HAP-1 (cell line): ENCODE measurements at places on chromosomes 12 and 14.

- no peak for DNase-seq
Measured at GRCh38 chr14:62796431-62796830, 248.8 kb downstream of the KCNH5 start.

DNA sequence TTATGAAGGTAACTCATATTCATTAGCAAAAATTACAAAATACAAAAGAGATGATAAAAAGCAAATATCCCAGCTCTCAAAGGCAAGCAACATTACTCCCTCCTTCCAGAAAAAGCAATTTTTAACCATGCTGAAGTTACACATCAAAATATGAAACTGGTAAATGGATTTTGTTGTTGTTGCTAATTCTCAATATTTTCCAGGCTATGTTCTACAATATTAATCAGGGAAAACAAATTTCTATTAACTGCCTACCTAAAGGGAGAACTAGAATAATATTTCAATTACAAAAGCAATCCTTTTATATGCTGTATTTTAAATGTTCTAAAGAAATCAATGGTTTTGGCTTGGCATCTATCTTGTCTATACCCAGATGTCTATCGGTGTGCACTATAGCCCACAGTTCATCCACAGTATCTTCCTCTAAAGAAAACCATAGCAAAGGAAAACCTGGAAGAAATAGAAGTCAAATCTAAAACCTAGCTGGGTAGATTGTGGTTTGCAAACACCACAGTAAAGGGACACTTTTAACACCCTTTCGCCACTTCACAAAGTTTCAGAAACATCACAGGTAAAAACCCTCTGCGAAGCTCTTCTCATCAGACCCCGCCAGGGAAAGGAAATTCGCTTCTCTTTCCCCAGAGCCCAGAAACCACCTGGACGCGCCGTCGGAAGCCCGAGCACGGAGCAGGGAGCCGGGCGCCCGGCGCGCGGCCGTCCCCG, 32.0 kb downstream of the TC2N start:
- no peak for DNase-seq

GRCh38 chr12:43836475-43836989, 651 bp downstream of the TMEM117 start:
- DNase-seq, result peak; percentile 18

- no peak for DNase-seq
Measured at GRCh38 chr12:110037315-110037714, 11.0 kb downstream of the C12orf76 start.

DNA sequence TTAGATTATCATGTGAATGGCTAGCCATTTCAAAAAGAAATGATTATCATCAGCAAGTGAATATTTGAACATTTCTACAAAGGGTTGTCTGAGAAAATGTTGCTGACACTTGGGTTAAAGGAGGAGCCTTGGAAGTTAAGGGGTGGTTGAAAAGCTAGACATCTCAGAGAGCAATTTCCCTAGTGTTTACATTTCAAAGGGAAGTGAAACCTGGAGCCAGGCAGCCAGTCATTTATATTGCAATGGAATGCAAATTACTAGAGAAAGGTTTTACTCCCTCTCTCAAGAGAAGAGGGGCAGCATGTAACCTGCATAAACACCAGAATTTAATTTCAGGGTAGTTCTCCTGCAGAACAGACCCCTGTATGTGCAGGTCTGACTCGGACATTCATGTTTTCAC, 279.0 kb downstream of the SLC16A7 start:
- no peak for DNase-seq

- DNase-seq, result peak; percentile 36
Measured at GRCh38 chr14:34472706-34473279, 10.8 kb upstream of the SPTSSA start.

DNA sequence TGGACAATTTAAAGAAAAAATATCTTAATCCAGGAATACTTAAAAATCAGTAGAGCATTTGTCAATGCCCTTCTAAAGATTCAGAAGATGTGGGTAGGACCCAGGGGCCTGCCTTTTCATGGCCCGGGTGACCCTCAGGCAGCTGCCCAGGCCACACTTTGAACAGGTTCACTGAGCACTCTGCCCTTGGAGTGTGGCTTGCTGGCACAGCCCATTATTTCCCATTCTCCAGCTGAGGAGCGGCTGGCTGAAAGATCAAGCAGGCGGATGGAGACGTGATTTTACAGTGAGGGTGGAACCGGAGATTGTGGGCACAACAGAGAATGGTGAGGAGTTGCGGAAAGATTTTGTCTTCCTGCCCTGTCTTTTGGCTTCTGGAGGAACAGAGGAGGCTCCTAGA, 7.1 kb upstream of the PRPH start:
- DNase-seq, result no peak

- no peak for DNase-seq
Measured at GRCh38 chr12:18254081-18254480, 7.2 kb upstream of the PIK3C2G start.

GRCh38 chr14:95679998-95680735, 6.1 kb upstream of the TCL1B start:
- DNase-seq, result no peak

DNA sequence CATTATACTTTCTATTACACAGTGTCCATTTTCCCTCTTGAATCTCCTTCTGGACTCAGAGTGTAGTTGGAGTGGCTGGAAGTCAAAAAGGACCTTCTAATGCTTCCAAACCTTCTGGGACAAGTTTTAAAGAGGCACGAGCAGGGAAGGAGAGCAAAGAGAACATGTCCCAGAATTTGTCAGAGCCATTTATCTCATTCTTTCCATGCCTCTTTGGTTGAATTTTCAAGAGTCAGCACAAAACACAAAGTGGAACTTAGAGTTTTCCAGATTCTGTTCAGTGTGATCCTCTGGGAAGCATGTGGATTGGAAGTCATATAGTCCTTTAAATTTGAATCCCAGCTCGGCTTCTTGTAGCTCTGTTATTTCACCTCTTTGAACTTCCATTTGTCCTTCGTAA, 138.2 kb upstream of the PWP1 start:
- no peak for DNase-seq

- DNase-seq, result no peak
Measured at GRCh38 chr14:24172261-24172860, 481 bp downstream of the REC8 start.

DNA sequence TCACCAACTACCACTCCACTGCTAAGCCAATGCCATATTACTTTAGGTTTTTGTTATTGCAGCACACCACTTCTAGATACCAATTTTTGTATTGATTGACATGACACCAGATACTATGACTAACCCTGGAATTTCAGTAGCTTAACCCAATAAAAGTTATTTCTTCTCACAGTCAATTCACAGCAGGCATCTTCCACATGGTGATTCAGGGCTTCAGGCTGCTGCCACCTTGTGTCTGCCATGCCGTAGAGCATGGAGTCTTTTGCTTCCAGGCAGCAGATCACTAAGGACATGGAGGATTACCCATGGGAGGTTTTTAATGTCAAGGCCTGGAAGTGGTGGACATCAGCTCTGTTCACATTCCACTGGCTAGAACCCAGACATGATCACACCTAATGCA, 56.4 kb upstream of the LTA4H start:
- no peak for DNase-seq

GRCh38 chr12:49705479-49706134, 1.6 kb downstream of the FMNL3 start:
- DNase-seq, result peak; percentile 10

- DNase-seq, result no peak
Measured at GRCh38 chr12:6333566-6333965, 8.3 kb downstream of the TNFRSF1A start.

DNA sequence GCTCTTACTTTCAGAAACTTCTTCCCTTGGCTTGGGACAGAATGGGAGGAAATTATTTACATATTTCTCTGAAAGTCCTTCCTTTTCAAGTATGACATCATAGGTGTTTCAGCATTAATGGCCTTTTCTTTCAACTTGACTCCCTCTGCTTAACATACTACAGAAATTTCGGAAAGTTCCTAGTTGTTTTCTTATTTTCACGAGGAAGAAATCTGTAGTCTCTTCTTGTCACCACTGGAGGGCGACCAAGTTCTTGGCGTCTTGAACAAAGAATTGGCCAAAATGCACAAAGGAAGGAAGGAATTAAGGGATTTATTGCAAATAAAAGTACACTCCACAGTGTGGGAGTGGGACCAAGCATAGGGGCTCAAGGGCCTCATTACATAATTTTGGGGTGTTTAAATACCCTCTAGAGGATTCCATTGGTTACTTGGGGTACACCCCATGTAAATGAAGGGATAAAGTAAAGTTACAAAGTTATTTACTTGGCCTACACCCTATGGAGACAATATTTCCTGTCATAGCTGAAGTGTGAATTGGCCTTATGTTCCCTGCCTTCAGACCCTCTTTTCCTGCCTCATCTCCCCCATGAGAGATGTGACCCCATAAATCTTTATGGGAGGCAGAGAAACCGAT, 70.4 kb downstream of the RPL10L start:
- peak; percentile 43 for DNase-seq

DNA sequence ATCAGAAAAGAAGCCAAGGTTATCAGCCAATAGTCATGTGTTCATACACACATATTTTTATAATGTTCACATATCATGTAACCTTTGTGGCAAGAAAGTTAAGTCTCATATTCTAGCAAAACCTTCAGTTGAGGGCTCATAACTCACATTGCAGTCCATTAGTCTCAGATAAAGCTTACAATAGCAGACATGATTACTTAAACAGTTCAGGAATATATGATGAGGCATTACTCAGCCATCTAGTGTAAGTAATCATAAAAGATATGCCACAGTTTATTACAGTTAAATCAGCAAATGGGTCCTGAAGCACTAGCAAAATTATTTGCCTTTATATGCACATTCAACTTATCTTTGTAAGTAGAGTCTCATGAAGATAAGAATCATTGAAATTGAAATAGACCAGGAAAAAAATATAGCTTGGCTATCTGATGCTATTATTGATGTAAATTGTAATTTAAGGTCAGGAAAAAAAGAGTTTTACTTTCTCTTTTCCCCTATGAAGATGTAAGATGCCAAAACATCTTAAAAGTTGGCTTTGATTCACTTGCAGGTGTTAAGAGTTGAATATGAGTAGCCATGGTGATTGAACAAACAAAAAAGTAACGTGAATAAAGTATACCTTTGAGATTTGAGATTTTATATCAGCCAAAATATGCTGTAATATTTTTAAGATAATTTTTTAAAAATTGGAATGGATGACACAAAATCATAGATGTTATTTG, 537.0 kb downstream of the SLC6A15 start:
- DNase-seq, result no peak

DNA sequence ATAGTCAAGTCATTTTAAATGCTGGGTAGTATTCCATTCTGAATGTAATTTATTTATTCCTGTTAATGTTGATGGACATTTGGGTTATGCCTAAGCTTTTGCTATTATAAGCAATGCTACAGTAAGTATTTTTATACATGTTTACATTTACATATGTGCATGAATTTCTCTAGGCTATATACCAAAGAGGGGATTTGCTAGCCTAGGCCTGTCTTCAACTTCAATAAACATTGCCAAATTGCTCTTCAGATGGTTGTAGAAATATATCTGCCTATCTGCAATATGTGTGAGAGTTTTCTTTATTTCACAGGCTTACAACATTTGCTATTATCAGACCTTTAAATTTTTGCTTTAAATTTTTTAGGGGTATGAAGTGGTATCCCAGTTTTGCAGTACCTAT, 87.0 kb downstream of the MIPOL1 start:
- no peak for DNase-seq

GRCh38 chr14:56854325-56854724, 44.0 kb upstream of the OTX2 start:
- DNase-seq, result no peak

DNA sequence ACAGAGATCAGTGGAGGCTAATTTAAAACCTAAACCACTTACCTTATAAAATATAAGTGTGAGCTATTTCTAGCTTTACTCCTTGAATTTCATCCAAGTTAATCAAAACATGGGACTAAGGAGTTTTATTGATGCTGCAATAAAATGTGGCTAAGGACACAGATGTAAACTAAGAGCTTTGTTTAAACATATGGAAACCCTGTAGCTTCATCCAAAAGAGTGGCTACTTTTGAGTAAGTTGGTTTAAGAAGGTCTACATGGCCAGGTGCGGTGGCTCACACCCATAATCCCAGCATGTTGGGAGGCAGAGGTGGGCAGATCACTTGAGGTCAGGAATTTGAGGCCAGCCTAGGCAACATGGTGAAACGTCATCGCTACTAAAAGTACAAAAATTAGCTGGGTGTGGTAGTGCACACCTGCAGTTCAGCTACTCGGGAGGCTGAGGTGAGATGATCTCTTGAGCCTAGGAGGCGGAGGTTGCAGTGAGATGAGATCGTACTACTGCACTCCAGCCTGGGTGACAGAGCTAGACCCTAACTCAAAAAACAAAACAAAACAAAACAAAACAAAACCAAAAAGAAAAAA, 40.4 kb downstream of the TCHP start:
- no peak for DNase-seq

DNA sequence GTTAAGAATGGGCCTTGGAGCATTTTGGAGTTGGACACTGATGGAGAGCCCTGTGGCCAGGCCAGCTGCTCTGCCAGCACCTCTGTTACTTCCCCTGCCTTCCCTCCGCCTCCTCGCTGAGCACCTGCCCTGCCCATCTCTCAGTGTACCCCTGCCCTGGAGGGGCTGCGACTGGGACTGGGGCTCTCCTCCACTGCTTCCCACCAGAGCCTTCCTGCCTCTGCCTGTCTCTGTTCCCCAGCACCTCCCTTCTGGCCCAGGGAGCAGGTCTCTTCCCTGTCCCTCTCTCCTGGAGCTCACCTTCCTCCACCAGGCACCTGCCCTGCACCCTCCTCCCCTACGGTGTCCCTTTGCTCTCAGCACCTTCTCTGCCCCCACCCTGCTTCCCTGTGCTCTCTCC, 62.1 kb downstream of the WDR20 start:
- DNase-seq, result no peak

- no peak for DNase-seq
Measured at GRCh38 chr14:51360592-51360991, 120.5 kb downstream of the TMX1 start.

DNA sequence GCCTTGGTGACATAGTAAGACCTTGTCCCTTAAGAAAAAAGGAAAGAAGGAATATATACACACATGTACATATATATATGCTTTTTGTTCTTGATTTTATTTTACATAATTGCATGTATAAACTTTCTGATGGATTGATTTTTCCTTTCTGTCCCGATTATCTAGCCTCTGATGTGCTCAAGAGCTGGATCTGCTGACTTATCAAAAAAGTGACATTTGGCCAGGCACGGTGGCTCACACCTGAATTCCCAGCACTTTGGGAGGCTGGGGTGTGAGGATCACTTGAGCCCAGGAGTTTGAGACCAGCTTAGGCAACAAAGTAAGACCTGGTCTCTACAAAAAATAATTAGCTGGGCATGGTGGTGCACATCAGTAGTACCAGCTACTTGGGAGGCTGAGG, 12.0 kb downstream of the SNRNP35 start:
- no peak for DNase-seq

DNA sequence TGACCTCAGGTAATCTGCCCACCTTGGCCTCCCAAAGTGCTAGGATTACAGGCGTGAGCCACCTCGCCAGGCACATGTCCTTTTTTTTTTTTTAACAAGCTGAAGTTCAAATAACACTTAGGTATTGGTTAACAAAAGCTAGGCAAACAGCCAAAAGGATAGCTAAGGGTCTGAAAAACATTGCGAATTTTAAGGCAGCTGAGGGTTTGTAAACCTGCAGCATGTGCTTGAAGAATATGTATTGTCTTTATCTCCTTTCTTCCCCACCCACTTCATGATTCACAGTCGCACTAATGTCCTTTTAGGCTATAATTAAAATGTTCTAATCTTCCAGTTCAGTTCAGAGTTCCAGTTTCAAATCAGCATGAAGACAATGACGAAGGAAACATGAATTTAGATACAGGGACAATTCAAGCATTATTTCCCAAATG, 30.1 kb upstream of the CERS5 start:
- no peak for DNase-seq
